ENCODE measurements at places on chromosomes 6 and 20.
A peak's percentile ranks its signal among the peaks of the same experiment; 100 is the strongest.

DNA sequence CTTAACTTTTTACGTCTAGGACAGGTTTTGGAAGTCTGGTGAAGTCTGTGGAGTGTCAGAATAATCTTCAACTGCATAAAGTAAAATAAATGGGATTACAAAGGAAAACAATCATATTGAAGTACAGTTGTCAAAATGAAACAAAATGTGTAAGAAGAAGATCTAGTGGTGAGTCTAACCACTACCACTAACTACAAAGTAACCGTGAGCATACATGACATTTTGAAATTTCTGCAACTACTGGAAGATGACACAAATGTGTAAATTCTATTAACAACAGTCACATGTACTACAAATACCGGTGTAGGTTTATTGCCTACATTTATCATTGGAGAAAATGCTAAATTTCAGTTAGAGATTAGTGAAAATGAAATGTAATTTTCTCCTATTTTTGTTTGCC, 29.7 kb downstream of the VPS52 start:
- no peak for DNase-seq

DNA sequence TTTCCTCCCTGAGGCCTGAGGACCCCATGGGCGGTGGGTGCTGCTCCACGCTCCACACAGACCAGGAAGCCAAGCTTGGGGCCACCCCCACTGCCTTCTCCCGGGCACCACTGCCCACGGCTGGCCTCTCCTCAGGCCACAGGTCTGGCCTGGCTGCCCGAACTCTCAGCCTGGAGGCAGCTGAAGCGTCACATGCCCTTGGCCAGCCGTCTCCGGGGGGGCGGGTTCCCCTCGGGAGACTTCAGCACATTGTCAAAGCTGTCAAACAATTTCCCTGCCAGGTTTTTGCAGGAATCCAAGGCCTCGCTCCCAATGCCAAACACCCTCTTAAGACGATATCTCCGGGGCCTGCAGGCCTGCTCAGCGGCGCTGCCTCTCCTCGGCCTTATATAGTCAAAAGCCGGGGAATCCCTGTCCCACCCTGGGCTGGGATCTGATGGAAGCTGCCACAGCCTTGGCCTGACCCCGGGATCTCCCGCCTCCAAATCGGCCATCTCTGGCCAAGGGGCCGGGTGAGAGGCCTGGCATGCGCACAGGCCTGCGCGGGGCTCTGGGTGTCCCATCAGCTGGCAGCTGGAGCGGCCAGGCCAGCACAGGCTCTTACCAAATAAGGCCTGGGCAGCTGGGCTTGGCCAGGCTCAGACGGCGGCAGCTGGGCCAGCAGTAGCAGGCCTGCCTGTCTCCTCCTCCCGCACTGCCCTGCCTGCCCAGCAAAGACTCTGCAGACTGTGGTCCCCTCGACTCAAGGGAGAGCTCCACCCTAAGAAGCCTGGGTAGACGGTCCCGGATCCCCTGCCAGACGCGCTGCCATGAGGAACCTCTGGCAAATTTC, 49.7 kb downstream of the RBM38 start:
- DNase-seq: peak; percentile 20

DNA sequence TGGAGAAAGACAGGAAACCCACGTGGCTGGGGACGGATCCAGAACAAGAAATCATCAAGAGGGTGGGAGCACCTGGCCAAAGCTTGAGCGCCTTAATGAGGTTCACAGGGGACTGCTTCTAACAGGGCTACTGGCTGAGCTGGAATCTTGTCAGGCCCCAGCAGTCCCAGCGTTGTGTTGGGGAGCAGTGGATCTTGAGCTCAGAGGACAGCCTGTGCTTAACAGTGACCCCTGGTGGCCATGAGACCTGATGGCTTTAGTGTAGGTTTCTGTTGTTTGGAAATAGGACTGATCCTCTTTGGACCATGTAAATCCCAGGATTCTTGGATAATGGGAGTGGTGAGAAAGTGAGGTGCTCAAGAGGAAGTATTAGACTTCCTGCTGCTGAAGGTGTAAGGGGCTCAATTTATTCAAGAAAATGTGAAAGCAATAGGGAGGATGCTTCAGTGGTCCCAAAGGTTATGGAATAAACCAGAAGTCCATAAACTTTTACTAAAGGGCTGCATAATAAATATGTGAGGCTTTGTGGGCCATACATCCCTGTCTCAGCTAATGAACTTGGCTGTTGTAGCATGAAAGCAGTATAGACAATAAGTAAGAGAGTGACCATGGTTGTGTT, 216.2 kb downstream of the NFATC2 start:
- no peak for DNase-seq

- no peak for DNase-seq
These were observed 441.8 kb downstream of the PTPRT start for GRCh38 chr20:42747765-42748411.

GRCh38 chr20:61998343-61999121, 67.1 kb downstream of the TAF4 start:
- DNase-seq: no peak

- DNase-seq: no peak
These were observed 329.6 kb downstream of the GJA1 start for GRCh38 chr6:121765060-121765459.

DNA sequence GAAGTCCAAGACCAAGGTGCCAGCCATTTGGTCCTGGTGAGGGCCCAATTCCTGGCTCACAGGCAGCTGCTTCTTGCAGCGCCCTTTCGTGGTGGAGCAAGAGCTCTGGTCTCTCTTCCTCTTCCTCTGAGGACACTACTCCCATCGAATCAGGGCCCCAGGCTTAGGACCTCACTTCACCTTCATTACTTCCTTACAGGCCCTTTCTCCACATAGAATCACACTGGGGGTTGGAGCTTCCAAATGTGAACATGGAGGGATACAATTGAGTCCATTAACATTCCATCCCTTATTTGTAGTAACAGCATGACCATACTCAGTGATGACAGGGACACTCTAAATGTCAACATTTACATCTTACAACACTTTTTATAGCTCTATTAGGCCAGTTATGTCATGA, 2.3 kb downstream of the RAMACL start:
- DNase-seq: no peak

DNA sequence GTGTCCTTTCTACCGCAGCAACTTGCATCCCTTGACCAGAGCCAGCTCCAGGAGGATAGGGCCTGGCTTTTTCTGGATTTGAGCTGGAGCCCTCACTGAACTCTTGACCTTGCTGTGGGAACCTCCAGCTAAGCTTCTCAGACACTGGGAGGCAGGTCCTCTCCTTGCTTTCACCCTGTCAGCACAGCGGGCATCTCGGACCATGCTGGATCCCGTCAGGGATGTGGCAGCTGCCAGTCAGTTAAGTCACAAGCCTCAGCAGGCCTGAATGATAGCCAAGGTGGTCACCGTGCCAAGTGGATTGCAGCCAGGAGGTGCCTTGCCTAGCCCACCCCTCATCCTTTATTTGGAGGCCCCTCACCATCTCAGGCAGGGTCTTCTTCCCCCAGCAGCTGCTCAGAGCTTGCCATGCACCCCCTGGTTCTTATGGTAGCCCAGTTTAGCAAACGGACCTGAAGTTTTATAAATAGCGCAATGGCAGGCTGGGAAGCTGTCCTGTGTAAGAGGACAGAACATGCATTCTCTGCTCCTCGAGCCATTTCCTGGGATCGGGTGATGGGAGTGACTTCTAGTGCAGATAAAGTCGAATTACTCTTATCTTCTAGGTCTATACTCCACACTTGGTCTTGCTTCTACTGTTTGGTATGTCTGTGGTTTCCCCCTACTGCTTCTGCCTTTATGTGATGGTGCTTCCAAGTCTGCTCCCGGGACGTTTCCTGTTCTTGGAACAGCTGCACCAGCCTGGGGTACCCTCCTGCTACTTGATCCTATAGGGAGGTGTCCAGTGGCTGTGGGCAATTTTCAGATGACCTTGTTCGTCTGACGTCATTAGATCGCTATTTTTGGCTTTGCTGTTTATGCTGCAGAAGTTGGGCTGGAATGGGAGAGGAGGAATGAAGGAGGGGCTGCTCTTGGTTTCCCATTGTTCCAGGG, 7.1 kb upstream of the MYLK2 start:
- peak; percentile 92 for DNase-seq

GRCh38 chr6:15823838-15824414, 161.1 kb upstream of the DTNBP1 start:
- no peak for DNase-seq

- DNase-seq: no peak
These were observed 217.2 kb downstream of the LAMA2 start for GRCh38 chr6:129100164-129100563.

GRCh38 chr6:149691201-149691600, 26.7 kb downstream of the LATS1 start:
- DNase-seq: no peak

GRCh38 chr20:53828088-53828681, 234.5 kb upstream of the ZNF217 start:
- DNase-seq: peak; percentile 98

- DNase-seq: peak; percentile 95
These were observed 764 bp upstream of the SNAP25 start for GRCh38 chr20:10217721-10218410.

DNA sequence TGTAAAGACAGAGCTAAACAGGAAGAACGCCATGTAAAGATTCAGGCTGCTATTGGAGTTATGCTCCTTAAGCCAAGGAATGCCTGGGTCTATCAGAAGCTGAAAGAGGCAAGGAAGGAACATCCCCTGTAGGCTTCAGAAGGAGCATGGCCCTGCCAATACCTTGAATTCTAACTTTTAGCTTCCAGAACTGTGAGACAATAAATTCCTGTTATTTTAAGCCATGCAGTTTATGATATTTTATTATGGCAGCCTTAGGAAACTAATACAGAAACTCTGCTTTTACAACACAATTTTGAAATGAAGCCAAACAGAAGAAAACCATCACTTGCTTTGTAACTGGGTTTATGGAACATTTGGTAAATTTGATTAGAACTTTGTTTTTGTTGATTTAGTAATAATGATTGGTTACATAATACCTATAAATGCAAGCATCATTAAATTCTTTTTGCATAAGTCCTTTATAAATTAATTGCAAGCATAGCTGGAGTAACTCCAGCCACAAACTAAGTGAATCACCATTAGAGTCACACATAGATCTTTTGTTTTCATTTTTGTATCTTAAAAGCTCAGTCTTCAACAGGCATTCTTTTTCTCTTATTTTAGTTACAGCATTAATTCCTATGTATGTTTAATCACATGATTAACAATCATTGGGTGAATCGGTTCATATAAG, 33.5 kb upstream of the TSPYL1 start:
- DNase-seq: peak; percentile 17

- no peak for DNase-seq
These were observed 6.5 kb upstream of the BTN3A2 start for GRCh38 chr6:26358511-26358981.

GRCh38 chr6:35080016-35080680, 61.0 kb downstream of the TCP11 start:
- no peak for DNase-seq

GRCh38 chr6:118712969-118713368, 61.6 kb upstream of the CEP85L start:
- DNase-seq: peak; percentile 24

DNA sequence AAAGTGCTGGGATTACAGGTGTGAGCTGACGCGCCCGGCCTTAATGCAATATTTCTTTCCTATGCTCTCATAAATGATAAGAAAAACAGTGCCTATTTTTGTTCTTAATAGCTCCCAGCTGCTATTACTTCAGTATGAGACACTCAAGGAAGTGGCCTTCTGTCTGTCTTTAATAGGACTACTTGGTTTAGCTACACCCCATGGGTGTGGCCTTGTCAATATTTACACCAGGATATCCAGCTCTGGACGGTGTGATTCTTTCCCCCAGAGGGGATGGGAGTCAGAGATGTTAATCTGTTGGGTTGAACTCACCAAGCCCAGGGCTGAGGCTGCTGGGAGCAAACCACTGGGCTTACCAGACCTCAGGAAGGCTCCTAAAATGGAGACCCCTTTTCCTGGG, 134.2 kb downstream of the CEP57L1 start:
- DNase-seq: no peak

DNA sequence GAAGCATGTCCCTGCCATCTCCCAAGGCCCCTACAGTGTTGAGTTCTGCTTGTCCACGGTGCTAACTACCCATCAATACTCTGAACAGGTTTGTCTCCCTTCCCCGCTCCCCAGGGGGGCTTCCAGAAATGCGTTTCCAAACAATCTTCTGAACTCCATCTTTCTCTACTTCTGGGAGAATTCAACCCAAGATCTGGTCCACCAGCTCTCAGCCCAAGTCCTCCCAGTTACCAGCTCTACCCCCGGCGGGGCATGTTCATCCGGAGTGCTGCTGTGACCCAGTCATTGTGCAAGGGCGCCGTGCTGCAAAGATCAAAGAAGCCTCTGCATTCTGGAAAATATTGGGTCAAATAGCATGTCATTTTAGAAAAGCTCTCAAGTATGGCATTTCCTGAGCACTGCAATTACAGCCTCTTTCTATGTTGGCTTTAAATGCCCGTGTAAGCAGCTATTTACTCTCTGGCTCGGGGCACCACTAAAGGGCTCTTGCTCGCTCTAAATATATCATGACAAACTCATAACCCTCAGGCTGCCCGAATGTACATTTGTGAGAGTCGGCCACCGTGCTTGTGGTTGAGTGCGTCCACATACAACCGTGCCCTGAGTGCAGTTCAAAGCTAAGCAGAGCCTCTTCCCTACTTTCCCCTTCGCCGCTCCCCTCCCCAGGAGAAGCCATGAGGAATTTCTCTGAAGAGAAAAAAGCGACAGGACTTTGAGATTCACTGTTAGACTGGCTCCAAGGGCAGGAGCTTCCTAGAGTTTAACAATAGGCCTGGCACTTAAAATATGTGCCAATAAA, 71.6 kb downstream of the BANF2 start:
- no peak for DNase-seq

- DNase-seq: peak; percentile 41
These were observed 134.0 kb upstream of the ARMC2 start for GRCh38 chr6:108714101-108714765.

GRCh38 chr20:21190869-21191268, 65.0 kb downstream of the KIZ start:
- DNase-seq: no peak

DNA sequence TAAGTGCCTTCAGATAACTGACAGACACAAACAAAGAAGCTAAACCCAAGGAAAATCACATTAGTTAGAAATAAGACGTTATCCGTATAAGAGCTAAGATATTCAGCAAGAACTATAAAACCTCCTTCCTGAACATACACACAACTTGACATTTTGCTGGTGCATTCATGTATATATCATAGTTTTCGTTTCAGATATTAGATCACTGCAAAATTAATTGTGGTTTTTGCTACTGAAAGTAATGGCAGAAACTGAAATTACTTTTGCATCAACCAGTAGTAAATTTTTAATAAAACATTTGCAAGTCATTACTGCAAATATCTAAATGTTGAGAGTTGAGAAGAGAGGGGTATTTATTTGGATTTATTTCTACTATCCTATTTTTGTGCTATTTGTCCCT, 26.1 kb upstream of the KCNQ5 start:
- DNase-seq: no peak

All from astrocyte of the spinal cord (primary cell).